Caco-2 (cell line): ENCODE measurements at places on chromosomes 2 and 18. TPM values are rescaled to one million over a fixed set of nuclear protein-coding genes. Genes with fewer than 3 reads are reported as not detected.

GRCh38 chr2:200695601-200696000, 109.8 kb downstream of the AOX1 start:
- DNase-seq = no peak

DNA sequence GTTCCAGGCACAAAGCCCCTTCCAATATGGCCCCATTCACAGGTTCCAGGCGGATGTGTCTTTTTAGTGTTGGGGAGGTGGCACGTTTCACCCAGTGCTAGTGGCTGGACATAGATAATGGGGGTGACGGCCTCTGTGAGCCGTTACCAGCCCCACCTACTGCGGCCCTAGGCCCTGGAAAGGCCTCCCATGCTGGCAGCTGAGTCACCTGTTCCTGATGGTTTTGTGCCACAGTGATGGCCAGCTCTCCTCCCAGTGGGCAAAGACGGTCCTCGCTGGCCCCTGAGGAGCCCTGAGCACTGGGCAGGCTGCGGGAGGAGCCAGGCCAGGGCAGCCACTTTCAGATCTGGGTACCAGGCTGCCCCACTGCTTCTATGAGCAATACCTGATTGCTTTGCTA, 40.0 kb upstream of the GPC1 start:
- no peak for DNase-seq

Gene LPIN2
- 25.3 and 26.2 TPM in 2 replicates for total RNA-seq

Gene ACTG2
- total RNA-seq = 2.6 and 5.7 TPM in 2 replicates

DNA sequence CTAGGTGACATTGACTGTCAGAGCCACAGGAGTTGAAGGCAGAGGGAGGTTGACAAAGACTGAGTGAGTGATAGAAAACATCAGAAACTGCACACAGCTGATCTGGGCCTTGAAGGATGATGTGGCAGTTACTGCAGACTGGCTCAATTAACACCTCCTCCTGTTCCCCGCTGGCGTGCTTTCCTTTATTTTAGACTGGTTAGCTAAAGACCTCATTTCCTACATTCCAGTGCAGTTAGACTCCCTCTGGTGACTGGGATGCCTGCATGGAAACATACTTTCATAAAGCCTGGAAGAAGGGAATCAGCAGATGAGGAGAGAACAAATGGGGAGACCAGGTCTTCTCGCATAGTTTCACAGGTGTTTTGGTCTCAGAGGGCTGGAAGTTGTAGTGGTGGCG, 7.1 kb downstream of the TPGS2 start:
- DNase-seq = no peak
